Activated naive CD4-positive, alpha-beta T cell treated with anti-CD3 and anti-CD28 coated beads, Interleukin-2, amount 10 ng/mL, durations not matched to agents 7 days and 5 days (primary cell): ENCODE measurements at places on chromosomes 7 and 10.

- DNase-seq, result peak; percentile 39
Observed at GRCh38 chr7:831596-832166, 595 bp upstream of the SUN1 start.

DNA sequence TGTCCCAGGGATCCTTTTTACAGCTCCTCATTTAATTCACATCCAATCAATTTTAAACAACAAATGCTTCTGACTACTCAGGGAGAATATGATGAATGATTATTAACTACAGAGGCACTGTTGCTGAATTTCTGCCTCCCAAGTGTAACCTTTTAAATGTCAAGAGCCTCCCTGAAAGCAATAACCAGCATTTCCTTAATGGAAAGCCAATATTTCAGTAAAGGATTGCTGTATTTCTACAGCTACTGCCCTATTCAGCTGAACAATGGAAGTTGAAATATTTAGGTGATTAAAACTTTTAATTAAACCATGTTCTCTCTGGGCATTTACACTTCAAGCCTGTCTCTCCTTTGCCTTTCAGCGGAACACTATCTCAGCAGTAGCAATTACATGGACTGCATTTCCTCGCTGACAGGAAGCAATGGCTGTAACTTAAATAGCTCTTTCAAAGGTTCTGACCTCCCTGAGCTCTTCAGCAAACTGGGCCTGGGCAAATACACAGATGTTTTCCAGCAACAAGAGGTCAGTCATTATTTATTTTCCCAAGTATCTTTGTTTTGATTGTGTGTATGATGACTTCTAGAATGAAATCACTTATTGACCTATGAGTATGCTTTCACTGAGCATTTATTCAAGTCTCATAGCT, 304.7 kb downstream of the BICC1 start:
- DNase-seq, result no peak

GRCh38 chr7:149690688-149691446, 82.5 kb downstream of the ZNF467 start:
- DNase-seq, result no peak

DNA sequence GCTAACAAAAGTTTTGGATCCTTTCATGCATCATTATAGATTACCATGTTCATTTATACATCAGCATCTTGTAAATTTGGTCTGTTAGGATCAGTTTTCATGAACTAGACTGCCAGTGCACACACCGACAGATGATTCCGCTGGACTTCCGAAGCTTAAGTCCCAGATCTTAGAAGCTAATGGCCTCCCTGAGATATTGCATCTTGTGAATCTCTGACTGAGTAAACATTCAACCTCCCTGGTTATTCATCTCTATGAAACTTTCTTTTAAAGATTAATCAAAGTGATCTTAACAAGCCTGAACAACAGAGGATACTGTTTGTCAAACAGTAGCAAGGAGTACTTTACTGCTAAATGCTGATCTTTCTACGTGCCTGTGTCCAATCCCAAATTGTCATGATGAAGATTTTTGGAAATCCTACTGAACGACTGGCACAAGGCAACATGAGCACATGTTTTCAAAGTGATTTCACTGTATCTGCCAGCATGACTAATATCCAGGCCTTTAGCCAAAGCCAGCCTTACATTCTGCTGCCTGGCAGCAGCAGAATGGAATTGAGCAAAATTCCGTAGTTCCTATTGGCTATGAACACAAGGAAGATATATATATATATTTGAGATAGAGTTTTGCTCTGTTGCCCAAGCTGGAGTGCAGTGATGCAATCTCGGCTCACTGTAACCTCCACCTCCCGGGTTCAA, 91.3 kb upstream of the ANK3 start:
- DNase-seq, result no peak

DNA sequence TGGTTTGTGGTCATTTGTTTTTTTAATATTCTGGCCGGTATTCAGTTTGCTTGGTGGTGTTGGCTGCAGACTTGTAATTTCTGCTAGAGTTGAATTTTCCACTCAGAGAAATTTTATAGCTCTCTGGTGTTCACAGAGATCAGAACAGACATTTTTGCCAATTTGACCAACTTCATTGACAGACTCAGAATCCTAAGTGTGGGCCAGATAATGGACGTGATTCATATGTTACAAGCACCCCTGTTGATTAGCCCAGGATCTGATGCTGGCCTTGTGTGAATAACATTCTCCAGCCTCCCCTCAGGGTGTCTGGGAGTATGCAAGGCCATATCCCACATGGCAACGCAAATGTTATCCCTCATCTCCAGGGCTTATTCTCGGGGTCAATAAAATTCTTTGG, 283.8 kb downstream of the C7orf25 start:
- no peak for DNase-seq

DNA sequence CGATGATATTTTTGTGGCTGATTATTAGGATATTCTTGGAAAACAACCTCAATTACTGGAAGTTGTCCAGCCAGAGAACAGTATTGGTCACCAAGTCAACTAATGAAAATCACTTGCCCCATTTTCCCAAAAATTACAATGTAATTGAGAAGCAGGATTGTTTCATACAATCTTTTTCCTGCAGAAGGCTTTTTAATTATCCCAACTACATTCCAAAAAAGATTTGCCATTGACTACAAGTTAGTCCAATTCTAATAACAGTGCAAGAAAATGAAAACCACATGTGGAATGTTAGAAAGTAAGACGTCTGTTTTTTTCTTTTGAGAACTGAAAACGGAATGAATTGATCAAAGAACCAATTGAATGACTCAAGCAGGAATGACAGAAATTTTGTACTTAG, 1195.8 kb downstream of the SORCS1 start:
- no peak for DNase-seq

DNA sequence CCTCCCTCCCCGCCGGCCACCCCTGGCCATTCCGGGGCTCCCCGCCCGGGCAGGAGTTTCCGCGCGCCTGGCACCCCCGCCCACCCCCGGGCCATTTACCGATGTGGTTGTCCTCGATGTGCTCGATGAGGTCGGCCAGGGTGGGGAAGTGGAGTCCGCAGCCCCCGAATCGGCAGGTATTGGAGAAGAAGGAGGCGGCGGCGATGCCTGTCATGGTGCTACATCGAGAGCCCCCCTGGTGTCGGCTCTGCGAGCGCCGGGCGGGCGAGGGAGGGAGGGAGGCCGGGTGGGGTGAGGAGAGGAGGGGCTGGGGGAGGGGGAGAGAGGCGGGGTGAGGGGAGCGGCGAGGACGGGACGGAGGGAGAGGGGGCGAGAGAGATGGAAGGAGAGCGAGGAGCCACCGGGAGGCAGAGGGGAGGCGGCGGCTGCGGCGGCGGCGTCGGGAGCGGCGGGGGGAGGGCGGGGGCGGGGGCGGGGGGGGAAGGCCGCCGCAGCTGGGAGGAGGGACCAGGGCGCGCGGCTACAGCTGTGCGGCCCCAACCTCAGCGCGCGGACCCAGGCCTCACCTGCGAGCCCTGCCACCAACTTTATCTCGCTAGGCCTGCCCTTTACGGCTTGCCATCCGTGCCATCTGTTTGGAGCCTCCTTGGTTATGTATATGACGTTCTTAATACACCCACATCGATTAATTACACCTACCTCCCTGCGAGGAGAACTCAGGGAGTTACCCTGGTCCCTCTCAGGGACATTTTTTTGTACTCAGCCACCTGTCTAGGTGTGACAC, at the start of gene JAZF1:
Gene JAZF1, minus strand, starts transcription at position 432 of the 784 bp plus-strand sequence.
- DNase-seq, result peak; percentile 60

GRCh38 chr7:151416941-151417315, 7.1 kb upstream of the WDR86 start:
- no peak for DNase-seq

- DNase-seq, result no peak
Observed at GRCh38 chr7:37786741-37787569, 61.4 kb upstream of the NME8 start.

DNA sequence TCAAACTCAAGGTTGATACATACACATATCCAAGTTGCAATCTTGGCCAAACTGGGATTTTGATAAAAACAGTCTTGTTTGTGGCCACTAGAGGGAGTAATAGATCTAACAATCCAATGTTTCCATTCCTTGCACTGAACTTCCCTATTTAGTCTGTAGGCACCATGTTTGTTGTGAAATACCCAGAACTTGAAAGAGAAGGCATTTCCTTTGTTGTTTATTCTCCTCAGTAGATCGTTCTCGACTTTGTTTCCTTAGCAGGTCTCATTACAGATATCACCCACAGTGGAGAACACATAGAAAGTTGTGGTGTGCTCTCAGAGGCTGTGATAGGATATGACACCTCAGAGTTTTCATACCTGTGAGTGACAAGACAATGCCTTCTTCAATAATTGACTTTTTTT, 70.3 kb upstream of the MXI1 start:
- DNase-seq, result no peak

DNA sequence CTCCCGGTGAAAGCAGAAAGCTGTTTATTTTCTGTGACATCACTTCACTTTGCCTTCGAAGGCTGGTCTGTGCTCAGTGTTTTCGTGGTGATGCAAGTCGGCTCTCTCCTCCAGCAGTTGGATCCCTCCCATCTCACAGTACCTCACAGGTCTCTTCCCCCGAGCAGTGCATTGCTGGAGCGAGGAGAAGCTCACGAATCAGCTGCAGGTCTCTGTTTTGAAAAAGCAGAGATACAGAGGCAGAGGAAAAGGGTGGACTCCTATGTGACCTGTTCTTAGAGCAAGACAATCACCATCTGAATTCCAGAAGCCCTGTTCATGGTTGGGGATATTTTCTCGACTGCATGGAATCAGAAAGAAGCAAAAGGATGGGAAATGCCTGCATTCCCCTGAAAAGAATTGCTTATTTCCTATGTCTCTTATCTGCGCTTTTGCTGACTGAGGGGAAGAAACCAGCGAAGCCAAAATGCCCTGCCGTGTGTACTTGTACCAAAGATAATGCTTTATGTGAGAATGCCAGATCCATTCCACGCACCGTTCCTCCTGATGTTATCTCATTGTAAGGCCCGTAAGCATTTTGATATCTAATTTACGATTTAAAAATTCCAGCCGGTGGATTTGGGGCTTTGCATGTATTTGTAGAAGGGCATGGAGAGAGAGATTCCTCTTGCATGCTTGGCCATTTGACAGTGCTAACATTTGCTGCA, at the start of gene LGI1:
Gene LGI1, plus strand, starts transcription at position 136 of the 707 bp plus-strand sequence. Its CDS starts 209 bp downstream, at position 345.
- DNase-seq, result no peak

- DNase-seq, result no peak
Observed at GRCh38 chr7:81709836-81710235, 60.0 kb downstream of the HGF start.

DNA sequence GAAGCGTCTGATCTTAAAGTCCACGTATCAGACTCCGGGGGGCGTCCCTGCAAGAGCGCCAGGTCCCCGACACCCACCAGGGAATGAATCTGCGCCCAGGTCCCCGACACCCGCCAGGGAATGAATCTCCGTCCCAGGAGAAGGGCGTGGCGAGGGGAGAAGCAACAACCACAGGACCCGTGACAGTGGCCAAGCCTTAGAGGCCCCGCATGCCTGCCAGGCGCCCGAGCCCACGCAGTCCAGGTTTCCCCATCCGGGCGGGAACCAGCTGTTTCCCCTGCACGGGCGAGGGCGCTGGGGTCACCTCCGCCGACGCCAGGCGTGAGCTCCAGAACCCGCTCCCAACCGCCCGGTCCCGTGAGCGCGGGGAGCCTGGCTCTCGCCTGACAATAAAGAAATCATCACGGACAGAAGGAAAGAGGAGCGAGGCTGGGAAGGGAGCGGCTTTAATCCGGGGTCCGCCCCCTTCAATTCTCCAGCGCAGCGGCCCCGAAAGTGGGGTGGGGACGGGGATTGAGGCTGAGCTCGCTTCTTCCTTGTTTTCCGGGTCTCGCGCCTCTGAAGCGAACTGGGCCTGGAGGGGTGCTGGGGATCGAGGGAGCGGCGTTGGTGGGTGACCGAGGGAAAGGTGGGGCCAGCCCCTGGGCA, 29.0 kb upstream of the BMS1 start:
- peak; percentile 20 for DNase-seq

GRCh38 chr10:31064348-31064747, 32.7 kb upstream of the ZNF438 start:
- DNase-seq, result no peak

- no peak for DNase-seq
Observed at GRCh38 chr10:86674912-86675311, 6.6 kb downstream of the LDB3 start.

GRCh38 chr7:71753956-71754664, 622.2 kb downstream of the GALNT17 start:
- DNase-seq, result no peak

GRCh38 chr10:45421221-45422097, 47.4 kb downstream of the ALOX5 start:
- peak; percentile 61 for DNase-seq

- peak; percentile 11 for DNase-seq
Observed at GRCh38 chr7:44294325-44295069, 30.9 kb downstream of the CAMK2B start.

GRCh38 chr10:88764110-88764509, 4.3 kb downstream of the LIPN start:
- DNase-seq, result no peak

DNA sequence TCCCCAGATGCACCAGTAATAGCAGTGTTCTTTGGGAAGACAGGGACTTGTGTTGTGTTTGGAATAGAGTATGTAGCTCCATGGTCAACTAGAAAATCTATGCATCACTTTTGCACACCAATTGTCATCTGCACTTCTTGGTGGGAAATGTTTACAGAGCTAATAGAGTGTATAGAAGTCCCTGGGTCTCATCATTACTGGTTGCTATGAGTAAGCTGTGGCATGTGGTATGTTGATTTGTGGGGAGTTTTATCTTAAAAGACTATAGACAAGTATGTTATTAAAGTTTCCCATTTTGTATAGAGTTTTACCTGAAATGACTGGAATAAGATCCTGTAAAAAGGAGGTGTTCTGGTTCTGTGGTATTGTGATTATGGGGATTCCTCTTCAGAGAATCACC, 55.4 kb upstream of the PRSS1 start:
- DNase-seq, result no peak

DNA sequence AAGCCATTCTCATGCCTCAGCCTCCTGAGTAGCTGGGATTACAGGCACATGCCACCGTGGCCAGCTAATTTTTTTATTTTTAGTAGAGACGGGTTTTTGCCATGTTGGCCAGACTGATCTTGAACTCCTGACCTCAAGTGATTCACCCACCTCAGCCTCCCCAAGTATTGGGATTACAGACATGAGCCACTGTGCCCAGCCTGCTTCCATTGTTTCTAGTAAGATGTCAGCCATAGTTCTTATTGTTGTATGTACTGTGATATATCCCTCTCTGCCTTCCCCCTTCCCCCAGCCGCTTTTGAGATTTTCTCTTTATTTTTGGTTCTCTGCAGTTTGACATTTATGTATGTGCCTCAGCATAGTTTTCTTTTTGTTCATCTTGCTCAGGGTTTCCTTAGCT, 87.9 kb upstream of the KLF14 start:
- DNase-seq, result no peak

GRCh38 chr7:50181081-50181480, 88.0 kb upstream of the ZPBP start:
- no peak for DNase-seq

DNA sequence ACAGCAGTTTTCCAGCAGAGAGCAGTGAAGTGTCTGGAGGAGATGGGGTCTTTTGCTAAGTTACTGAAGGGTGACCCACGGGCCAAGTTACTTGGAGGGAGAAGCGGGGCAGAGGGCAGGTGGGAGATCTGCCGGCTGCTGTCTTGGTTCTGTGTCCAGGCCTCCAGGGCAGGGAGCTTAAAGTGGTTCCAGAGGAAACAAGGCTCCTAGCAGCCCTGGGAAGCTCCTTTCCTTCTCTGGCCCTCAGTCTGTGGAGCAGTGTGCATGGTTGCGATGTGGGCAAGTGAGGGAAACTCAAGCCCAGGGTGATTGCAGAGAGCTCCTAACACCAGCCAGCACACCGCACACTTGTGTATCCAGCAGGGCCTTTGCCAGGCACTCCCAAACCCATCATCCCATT, 6.3 kb downstream of the GHRHR start:
- DNase-seq, result no peak

GRCh38 chr7:2123360-2123759, 109.4 kb downstream of the MAD1L1 start:
- no peak for DNase-seq
